ENCODE measurements at places on chromosomes 13 and 19.
A peak's percentile ranks its signal among the peaks of the same experiment; 100 is the strongest.

GRCh38 chr19:50187937-50188336 lies 15.5 kb upstream of the MYH14 start:
- DNase-seq: no peak

DNA sequence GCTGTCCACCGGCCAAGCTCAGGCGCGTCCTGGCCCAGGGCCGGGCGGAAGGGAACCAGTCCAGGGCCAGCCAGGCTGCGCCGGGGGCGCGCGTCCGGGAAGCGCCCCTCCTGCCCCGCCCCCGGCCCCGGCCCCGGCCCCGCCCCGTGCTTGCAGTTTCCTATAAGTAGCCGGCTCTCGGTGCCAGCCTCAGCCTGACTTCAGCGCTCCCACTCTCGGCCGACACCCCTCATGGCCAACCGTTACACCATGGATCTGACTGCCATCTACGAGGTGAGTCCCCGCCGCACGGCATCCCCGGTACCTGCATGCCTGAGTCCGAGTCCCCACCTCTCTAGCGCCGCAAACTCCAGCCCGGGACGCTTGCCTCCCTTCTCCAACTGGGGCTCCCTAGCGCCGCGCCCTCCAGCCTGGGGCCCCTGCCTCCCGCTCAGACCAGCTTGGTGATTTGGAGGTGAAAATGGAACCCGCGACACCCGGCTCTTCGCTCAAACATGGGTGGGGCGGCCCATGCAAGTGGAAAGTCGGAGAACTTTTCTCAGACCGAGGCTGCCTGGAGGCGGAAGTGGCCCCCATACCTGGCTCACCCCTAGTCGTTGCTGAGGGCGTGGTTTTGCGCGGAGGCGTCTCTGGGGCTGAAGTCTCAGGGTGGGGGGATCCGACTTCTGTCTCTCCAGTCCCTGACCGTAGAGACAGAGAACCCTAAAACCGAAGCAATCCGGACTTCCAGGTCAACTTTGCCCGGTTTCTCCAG lies at the start of gene ZFP36:
ZFP36 (plus strand) TSS at position 192 of the 754 bp plus-strand sequence; CDS start at position 250, 58 bp downstream.
- DNase-seq: peak; percentile 96

DNA sequence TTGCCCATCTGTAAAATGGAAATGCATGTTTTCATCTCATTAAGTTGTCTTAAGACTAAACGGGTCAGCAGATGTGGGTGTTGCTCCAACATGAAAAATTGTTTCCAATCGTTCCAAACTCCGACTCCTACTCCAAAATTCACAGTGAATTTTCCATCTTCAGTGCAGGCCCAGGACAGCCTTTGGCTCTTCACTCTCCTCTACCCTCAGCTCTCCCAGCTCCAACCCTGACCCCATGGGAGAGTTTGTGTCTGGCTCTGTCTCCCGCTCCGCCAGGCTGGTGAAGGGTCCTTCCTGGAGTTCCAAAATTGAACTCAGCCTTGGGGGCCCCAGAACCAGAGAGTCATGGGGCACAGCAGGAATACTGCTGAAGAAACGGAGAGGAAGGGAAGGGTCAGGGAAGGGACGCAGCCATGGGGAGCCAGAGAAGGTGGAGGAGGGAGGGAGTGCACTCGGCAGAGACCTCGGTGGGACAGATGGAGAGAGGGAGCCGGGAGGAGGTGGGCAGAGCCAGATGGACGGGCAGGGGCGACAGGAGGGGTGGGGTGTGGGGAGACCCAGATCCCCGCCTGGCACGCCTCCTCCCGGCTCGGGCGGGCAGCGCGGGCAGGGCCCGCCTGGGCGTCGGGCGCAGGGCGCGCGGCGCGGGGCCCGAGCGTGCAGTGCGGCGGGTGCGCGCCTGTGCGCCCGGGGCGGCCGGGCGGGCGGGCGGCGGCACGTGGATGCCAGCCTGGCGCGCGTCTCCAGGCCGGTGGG lies 45.6 kb downstream of the CELF5 start:
- no peak for DNase-seq

GRCh38 chr13:74596691-74597090 lies 462.5 kb upstream of the KLF12 start:
- DNase-seq: no peak

- no peak for DNase-seq
Measured at GRCh38 chr19:27773318-27774094, 1439.4 kb downstream of the UQCRFS1 start.

GRCh38 chr13:113122550-113123225 lies at the start of gene F10:
F10 (plus strand) TSS chr13:113122799; CDS start chr13:113122856, 57 bp downstream.
- DNase-seq: no peak

DNA sequence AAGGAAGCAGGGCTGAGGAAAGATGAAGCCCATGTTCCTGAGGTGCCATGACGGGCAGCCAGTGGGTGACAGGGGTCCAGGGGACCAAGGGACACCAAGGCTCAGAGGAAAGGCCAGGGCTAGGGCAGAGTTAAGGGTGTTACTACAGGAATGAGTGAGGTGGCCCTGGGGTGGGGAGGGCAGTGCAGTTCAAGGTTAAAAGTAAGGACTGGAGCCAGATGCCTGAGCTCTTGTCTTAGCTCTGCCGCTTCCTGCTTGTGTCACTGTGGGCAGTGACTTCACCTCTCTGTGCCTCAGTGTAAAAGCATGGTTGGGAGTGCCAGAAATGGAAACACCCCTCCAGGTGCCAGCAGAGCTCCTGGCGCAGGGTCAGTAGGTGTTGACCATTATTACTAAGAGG lies 4.9 kb upstream of the ETV2 start:
- no peak for DNase-seq

DNA sequence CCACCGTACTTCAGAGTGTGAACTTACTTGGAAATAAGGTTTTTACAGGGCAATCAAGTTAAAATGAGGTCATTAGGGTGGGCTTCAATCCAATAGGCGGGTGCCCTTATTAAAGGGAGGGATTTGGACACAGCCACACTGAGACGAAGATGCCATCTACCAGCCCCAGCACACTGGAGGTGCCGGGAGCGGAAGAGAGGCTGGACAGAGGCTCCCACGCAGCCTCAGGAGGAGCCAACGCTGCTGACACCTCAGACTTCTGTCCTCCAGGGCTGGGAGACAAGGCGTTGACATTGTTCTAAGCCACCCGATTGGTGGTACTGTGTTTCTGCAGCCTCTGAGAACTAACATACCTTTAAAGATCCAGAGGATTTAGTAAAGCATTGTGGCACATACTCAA lies 12.6 kb upstream of the RAB20 start:
- no peak for DNase-seq

- no peak for DNase-seq
Measured at GRCh38 chr19:30227012-30227621, 145.1 kb upstream of the ZNF536 start.

DNA sequence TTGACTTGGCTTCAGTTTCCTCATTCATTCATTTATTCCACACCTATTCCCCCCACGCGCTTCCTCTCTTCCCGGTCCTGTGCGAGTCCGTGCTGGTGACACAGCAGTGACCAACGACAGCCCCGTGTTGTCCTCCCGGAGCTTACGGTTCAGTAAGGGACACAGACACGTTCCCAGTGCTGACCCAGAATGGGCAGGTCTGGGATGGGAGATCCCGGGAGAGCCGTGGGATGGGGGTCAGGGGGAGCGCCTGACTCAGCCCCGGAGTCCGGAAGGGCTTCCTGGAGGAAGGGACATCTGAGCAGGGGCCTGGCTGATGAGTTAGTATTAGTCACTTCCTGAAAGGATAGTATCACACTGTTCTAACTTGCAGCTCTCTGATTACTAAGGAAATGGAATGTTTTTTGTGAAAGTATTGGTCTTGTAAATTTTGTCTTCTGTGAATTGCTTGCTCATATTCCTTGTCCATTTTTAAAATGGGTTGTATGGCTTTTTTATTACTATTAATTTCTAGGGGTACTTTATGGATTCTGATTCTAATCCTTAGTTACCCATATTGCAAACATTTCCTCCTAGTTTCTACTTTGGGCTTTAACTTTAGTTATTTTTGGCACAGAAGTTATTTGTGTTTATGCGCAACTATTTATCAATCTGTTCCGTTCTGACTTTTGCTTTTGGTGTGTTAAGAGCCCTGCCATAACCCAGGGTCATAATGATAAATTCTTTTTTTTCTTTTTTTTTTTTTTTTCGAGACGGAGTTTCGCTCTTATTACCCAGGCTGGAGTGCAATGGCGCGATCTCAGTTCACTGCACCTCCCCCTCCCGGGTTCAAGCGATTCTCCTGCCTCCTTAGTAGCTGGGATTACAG lies 708 bp upstream of the ERCC1 start:
- peak; percentile 49 for DNase-seq

- peak; percentile 13 for DNase-seq
Measured at GRCh38 chr13:46339035-46339666, 47.9 kb downstream of the RUBCNL start.

DNA sequence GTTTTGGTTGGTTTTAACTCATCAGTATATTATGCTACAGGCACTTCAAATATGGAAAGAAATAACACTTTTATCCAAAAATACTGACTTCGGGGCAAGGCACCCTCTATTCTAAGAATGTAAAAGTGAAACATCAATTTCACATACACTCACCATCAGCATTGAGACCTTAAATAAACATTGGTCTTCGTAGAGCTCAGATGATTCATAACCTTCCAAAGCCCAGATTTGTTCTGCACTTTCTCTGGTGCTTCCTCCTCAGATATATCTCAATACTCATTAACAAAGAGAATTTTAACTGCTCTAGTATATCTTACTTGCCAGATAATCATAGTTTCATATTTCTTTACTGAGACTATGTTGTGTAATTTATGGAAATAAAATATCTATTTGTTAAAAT lies 794.3 kb downstream of the LIG4 start:
- no peak for DNase-seq

DNA sequence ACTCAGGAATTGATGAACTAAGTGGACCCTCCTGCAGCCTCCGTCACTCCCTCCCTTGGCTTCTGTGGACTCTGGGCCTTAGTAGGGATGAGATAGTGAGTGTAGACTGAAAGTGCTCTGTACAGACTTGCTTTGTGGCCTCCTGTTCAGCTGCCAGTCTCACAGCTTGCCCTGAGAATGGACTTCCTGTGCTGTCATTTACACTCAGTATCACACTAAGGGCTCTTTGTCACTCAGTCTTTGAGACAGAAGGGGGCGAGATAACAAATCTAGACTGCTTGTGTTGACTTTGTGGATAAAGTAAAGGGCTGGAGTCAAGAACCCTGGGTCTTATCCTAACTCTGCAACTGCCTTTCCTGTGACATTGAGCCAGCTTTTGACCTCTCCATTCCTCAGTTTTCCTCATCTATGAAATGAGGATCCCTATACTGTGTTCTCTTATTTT lies 21.0 kb upstream of the SPRY2 start:
- DNase-seq: no peak

GRCh38 chr19:4909156-4909896 lies at the start of gene UHRF1:
UHRF1 (plus strand) TSS chr19:4909501; CDS start chr19:4910886, 1,385 bp downstream.
- DNase-seq: no peak

GRCh38 chr13:35814605-35815011 lies 316.6 kb downstream of the DCLK1 start:
- DNase-seq: no peak

Data from CD4-positive, alpha-beta T cell treated with Interleukin-17A for 1 hour (primary cell).